ENCODE measurements at places on chromosomes 3 and 15.

- DNase-seq: no peak
Measured at GRCh38 chr3:178137831-178138230, 398.4 kb upstream of the KCNMB2 start.

GRCh38 chr3:188491276-188491687, 337.3 kb downstream of the LPP start:
- DNase-seq: no peak

DNA sequence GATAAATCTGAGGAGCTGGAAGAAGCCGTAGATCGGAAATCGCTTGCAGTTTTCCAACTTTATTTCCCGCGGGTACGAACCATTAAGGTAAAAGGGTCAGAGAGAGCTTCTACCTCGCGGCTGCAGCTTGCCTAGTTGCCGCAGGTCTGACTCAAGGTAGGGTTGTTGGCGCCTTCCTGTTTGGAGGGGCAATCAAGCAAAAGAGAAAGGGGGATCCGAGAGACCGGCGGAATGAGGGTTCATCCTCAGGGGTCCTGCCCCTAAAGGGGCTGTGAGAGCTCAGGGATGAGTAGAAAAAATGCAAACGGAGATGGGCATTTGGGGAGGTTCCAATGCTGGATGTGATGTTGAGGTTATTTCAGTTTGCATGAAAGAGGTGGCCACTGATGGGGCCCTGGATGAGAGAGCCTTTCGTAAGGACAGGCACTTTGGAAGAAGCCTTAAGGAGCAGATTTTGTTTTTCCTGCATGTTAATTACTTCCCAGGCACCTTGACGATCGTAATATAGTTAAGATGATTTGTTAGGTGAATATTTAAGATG, 265.4 kb downstream of the CGGBP1 start:
- DNase-seq: no peak

- no peak for DNase-seq
Measured at GRCh38 chr3:106256249-106256957, 387.6 kb upstream of the CBLB start.

GRCh38 chr15:64485796-64486195, 25.4 kb downstream of the ZNF609 start:
- no peak for DNase-seq

DNA sequence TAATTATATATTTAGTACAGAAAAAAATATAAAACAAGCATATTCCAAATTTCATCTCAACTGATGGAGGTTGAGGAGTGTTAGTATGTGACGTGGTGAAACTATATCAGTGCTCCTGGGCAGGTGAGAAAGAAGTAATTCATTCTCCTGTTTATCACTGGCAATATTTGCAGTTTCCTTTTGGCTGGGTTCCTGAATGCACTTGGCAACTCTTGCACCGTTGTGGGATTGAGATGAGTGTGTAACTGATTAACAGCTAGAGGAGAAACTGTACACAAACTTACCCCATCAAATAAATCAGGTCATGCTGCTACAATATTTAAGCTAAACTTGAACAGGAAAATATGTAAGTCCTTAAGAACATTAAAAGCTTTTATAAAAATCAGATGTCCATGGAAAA, 2.1 kb upstream of the ATP13A4 start:
- DNase-seq: no peak

GRCh38 chr15:76363251-76363650, 26.7 kb downstream of the ISL2 start:
- DNase-seq: no peak

GRCh38 chr3:4493941-4494894, 1.1 kb downstream of the ITPR1 start:
- DNase-seq: no peak

DNA sequence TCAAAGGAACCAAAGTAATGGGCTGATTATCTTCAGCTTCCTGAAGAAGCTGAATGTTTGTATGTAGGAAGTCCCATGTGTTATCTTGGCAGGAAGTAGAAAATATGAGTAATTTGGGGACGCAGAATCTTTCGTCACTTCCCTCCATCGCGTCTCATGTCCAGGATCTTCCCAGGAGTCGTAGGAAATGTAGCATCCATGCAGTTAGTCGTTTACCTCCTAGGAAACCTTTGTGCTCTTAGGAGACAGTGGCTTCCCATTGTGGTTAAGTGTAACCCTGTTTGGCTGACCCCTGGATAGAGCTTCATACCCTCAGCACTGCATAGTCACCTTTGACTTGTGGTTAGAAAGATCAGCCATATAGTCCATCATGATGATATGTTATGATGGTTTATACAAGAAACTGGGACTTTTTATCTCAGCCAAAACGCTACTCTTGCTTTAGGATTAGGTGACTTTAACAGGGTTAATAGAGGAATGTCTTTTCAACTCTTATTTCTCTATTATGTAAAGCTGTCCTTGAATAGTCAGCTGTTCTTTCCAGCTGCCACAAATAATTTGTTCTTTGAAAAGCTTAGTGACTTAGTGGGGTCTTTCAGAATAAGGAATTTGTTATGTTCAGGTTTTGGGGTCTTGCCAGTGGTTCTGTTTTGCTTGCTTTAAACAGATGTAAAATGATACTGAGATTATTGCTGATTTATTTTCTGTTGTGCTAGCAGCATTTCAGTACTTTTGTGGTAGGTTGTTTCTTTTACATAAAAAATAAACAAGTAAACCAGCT, 92.2 kb downstream of the KLHL25 start:
- no peak for DNase-seq

GRCh38 chr3:25430287-25430934, 2.3 kb downstream of the RARB start:
- DNase-seq: no peak

GRCh38 chr3:101138817-101139216, 145.6 kb upstream of the ABI3BP start:
- no peak for DNase-seq

- no peak for DNase-seq
Measured at GRCh38 chr3:62614527-62614926, 241.2 kb upstream of the FEZF2 start.

DNA sequence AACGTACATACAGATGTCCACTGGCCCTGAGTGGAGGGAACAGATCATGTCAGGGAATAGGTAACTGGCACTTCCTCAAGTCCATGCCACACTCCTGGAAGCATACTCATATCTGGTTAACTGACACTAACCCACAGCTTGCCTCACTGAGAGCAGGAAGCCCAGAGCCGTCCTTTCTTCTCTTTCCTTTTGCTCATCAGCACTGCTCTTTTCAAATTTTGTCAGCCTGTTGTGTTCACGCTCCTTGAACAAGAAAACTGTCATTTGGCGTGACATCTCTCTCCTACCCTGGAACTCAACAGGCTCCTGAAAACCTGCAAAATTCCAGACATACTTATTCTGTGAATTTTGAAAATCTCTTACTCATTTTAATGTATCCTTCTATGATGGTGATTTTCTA, 360.2 kb downstream of the MAGI1 start:
- no peak for DNase-seq

GRCh38 chr3:170367797-170368196, 10.3 kb downstream of the SKIL start:
- no peak for DNase-seq

DNA sequence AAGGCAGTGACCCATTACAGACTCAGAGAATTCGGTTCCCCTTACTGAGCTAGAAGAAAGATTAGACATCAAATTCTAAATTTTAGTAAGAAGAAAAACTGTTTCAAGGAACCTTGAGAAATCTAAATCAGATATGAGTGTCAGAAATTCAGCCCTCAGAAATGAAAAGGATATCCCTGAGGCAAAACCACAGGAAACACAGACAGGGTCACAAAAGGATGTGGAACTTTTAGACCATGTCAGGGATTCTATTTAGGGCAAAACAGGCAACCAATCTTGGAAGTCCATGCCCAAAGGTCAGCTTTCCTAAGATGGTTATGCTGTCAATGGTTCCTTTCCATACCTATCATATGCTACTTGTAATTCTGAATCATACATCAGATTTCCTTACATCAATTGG, 31.6 kb downstream of the SHOX2 start:
- DNase-seq: no peak

GRCh38 chr3:126816986-126817777, 113.1 kb downstream of the CHCHD6 start:
- DNase-seq: no peak

DNA sequence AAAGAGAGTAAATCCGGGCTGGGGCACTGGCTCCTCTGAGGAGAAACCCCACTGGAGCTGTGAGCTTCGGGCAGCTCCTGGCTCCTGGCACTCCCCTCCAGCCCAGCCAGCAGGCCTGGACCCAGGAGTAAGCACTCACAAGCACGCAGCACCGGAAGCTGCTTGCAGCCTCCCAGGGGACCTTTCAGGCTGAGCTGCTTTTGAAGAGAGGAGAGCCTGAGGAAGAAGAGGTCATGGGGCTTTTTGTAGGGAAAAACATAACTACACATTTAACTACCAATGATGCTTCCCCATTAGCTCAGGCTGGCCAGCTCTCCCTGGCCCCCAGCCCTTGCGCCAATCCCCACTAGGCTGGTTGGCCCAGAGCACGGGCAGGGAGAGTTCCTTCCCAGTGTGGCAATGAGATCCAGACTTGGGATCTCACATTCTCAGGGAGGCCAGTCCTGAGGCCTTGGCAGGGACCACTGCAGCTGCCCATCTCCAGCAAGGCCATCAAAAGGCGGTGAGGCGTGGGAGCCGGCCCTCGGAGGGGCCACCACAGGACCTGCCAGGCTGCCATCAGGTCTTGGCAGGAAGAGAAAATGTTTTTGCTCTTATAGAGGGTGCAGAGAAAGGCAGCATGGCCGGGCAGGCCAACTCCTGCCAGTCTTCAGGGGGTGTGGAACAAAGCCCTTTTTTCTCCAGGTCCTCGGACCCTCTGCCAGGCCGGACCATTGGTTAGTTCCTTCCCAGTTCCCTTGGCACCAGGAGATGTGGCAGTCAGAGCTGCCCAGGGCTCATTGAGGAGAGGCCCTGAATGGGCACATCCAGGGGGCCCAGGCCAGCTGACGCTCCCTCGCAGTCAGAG, 41.5 kb upstream of the MFGE8 start:
- DNase-seq: no peak

GRCh38 chr3:34219556-34219955, 421.1 kb downstream of the PDCD6IP start:
- DNase-seq: no peak

DNA sequence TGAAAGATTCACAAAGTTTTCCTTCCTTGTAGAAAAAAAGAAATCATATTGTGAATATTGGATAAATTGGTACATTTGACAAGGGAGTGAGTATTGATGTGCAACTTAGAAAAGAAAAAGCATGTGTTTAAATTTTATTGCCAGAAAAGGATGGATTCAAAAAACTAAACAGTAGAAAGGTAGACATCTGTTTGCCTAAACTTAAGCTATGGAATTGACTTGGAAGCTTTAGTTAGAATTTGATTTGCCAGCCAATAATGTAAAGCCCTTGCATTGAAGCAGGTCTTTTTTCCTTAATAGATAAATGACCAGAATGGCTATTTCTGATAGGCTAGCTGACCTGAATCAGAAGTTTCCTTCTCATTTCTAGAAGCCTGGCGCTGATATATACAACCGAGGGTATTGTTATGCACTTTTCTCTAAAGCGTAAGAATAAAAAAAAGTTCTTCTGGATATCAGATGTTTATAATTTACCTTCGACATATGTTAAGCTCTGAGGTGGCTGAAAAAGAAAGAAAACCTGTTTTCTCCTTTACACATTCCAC, 4.2 kb downstream of the RARB start:
- no peak for DNase-seq

- DNase-seq: no peak
Measured at GRCh38 chr3:14404631-14405359, 2.4 kb downstream of the SLC6A6 start.

DNA sequence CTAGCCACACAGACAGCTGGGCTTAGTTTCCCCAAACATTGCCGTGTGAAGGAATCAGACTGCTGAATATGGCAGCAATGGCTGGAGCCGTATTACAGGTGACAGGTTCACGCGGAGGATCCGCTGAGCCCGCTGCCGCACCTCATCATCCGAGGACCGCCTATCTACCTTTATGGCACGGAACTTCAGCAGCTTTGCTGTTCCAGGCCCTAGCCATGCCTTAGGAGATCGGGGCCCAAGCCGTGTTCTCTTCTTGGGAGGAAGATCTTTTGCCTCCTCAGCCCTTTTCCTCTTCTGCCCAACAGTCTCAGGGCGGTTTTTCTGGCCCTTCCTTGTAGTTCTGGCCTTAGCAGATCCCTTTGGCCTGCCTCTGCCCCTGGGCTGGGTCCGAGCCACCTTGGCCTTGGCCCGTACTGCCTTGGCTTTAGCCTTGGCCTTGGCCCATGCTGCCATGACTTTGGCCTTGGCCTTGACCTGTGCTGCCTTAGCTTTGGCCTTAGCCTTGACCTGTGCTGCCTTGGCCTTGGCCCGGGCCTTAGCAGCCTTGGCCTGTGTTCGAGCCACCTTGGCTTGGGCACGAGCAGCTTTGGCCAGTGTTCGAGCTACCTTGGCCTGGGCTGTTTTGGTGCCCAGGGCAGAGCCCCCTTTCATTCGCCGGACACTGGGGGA, 3.2 kb downstream of the CCDC71 start:
- DNase-seq: no peak

- DNase-seq: no peak
Measured at GRCh38 chr3:121979734-121980449, 42.2 kb downstream of the ILDR1 start.

DNA sequence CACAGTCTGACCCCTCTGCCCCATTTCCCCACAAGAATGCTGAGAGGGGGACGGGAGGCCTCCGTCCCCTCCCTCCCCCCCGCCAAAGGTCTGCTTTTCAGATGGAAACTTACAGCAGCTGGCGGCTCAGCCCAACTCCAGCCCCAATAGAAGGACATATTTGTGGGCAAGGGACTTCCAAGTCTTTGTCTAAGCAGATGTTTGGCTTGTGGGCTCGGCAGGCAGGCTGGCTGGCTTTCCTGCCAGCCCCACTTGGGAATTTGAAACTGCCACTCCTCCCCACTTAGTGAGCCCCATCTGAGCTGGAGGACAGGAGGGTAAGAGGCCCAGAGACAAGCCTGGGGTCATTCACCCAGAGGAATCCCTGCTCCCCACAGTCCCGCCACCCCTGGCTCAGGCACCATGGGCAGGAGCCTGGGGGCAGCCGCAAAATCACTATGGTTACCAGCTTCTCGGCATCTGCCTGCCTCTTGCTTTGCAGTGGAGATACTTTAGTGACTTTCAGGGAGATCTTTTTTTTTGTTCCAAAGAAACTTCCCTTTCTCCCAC, 53.6 kb downstream of the LMCD1 start:
- no peak for DNase-seq

DNA sequence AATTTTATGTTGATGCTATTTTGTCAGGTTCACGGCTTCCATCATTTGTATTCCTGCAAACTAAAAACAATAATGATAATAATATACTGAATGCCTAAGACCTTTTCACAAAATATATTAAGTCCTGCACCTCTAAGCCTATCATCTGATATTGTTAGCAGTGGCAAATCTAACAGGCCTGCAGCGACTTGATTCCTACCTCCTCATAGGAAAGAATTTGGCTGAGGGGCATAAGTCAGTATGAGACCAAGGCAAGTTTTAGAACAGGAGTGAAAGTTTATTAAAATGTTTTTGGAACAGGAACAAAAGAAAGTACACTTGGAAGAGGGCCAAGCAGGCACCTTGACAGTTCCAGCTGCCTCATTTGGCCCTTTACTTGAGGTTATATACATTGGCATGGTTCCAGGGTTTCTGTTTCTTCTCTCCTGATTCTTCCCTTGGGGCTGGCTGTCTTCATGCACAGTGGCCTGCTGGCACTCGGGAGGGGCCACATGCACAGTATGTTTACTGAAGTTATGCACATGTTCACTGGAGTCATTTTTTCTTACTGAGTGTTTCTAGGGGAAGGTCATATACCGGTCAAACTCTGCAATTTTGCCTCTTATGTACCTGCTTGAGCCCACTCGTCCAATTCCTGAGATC, 418.1 kb downstream of the EPHA6 start:
- no peak for DNase-seq

Data from stimulated activated CD4-positive, alpha-beta T cell treated with anti-CD3 and anti-CD28 coated beads, Interleukin-1b, Interleukin-23, amount 100 ng/mL, for 4 hours (primary cell).